ENCODE measurements at places on chromosomes 7 and 10.

DNA sequence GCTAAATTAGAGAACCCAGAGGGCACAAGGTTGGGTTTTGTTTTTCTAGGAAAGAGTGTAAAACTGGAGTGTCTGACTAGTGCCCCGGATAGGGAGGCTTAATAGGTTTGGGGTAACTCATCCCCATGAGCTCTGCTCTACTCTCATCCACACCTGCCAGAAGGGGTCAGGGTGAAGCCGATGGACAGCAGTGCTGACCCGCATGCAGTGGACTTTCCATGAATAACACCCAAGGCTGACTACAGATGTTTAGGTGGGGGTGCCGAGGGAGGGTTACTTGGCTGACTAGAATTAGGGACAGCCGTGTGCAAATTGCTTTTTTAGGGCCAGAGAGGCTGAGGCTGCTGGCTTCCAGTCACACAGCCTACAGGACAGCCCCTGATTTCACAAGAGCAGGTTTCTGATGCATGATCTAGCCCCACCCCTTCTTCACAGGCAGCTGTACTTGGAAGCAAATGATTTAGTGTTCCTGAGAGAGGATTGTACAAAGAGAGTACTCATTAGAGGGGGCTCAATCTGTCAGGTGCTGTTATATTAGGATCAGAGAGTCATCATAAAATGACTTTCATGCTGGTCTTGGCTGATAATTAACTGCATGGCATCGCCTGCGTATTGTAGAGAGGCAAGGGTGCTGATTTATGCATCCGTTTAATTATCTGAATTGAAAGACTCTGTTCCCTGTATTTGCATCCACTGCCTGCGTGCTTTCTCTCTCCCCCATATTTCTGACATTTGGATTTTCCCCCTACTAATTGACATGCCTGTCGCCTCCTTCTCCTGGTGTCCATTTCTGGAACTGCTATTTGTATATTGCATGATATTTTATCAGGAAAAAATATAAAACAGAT lies 9.5 kb downstream of the INHBA start:
- DNase-seq, result no peak

DNA sequence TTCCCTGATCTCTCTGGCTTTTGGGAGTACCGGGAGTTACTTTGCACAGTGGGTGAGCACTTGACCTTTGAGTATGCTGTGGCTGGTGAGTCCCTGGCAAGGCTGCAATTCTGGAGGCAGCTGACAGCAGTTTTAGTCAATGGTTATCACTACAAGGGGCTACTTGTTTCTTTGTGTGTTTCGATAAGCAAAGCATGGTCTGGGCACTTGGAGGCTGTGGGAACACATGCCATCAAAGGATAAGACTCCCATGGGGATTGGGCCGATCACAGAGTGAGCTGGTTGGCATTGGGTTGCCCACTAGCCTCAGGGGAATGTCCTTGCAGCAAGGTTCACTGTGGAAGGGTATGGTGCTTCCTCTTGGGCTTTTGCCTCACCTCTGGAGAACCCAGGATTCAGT lies 208.2 kb downstream of the SNX13 start:
- no peak for DNase-seq

- peak; percentile 56 for DNase-seq
Measured at GRCh38 chr10:42866115-42866995, 83.8 kb downstream of the BMS1 start.

DNA sequence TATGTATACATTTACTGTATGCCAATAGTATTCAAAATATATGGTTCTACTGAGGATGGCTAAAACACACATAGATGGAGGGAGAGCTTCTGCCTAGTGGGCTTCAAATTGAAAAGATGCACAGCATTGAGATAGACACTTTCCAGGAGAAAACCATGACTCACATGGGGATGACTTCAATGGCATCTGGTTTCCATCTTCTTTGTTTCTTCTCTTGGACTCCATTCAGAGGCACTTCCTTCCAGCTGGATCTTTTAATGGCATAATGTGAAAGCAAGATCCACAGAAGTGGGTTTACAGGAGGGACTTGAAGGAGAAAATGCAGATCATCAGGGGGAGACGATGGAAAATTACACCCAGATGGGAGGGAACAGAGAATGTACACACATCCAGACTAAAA lies 84.9 kb downstream of the ZNF365 start:
- DNase-seq, result no peak

DNA sequence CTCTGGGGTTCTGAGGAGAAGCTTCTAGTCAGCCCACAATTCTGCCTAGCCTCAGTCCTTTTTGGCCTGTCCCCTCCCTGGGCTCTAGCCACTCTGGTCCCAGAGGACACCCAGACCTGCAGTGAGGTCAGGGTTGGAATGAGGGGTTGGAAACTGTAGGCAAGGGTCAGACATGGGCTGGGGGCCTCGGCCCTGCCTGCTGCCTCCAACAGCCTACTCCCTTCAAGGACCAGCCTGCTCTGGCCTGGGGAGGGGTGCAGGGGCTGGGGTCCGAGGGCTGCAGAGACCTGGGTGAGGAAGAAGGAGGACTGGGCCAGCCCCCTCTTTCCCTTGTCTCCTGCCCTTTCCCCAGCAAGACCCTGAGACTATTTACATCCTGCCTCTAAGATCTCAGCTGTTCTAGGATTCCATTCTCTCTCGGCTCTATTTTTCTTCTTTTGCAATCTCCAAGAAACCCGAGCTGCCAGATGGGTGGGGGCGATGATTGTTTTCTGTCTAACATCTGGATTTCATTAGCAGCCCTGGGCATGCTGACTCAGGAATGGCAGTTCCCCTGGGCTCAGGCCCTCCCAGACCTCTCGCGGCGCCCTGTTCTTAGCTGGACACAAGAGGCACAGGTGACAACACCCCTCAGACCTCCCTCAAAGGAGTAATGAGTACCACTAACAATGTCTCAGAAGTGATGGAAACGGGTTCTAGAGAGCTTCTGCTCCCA lies 23.1 kb downstream of the ZCCHC24 start:
- no peak for DNase-seq

DNA sequence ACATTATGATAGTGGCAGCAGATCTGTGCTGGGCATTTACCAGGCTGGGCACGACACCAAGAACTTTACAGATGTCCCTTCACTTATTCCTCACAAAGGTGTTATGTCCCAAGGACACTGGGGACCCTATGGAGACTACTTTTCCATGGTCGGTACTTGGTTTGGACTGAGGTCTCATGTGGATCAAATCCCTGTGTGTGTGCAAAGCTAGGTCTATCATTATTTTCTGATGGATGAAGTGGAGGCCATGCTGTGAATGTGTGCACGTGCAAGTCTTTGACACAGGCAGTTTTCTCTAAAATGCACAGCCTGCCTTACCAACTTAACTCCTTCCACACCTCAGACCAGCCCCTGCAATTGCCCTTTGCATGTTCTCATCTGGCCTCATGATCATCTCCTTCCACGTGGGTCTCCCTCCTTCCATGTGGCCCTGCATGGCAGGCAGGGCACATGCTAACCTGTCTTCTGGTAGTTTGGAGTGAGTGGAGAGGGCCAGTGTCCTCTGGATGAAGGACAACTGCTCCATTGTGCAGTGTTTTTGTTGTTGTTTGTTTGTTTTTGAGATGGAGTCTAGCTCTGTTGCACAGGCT lies 16.0 kb upstream of the ZNF273 start:
- no peak for DNase-seq

GRCh38 chr10:132593900-132594876 lies 56.6 kb downstream of the INPP5A start:
- no peak for DNase-seq

DNA sequence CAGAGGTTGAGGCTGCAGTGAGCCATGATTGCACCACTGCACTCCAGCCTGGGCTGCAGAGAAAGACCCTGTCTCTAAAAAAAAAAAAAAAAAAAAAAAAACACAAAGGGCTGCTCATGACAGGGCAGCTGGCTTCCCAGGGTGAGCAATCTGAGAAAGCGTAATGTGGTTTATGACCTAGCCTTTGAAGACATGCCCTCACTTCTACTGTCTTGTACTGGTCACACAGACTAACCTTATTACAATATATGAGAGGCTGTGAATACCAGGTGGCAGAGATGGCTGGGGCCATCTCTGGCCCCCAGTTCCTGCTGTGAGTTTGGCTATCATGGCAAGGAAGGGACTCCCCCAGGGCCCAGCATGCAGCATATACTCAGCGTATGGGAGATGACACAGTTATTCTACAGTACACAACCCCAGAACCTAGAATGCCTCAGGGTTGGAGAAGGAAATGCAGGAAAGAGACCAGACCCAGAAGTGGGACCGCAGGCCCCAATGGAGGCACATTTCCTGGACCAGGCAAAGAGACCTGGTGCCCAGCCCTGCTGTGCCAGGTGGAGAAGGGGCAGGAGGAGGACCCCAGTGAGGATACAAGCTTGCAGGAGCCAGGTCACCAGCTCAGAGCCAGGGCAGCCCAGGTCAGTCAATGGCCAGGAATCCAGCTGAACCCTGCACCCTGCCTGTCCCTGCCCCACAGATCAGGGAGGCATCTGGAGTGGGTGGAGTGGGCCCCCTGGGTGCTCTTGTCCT lies 26.3 kb downstream of the NPTX2 start:
- no peak for DNase-seq

GRCh38 chr7:132276234-132276630 lies 300.0 kb downstream of the PLXNA4 start:
- DNase-seq, result no peak

- DNase-seq, result no peak
Measured at GRCh38 chr7:45921699-45922519, 837 bp upstream of the IGFBP3 start.

DNA sequence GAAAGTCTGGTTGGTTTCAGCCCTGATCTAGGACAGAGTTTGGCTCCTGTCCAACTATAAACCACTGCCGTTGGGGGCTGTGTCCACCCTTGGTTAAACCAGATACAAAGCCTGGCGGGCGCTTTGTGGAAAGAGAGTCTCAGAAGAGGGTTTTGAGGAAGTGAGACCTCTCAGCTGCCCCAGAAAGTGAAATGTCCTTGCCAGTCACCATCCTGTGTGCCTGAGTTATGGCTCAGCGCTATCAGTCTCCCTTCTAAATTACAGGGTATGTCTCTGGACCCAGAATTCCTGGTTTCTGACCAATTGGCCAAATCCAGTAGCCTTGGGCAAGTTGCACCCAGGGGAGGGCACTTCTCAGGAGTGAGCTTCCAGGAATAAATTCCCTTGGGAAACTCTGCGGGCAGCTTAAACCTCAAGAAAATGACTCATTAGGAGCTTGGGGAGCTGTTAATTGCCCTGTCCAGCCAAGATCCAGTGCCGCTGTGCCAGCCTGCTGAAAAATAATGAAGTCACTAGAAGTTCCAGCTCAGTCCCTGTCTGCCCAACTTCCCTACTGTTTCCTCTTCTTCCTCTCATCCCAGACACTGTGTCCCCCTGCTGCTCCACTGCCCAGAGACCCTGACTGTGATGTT lies 66.7 kb upstream of the PDZD8 start:
- DNase-seq, result no peak

DNA sequence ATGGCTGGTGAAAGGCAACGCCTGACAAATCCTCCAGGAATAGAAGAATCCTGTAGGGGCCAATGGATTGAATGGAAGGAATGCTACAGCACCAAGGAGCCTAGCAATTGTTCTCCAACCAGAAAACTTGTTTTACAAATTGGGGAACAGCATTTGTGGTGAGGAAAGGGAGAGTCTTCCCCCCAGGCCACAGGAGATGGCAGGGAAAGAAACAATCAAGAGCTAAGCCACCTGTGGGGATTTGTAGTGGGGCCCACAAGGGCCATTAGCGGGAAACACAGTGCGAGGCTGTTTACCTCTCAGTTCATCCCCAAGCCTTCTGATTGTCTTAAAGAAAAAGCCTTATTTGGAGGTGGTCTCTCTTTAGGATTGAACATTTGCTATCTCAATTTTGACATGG lies 48.5 kb upstream of the KCNMA1 start:
- no peak for DNase-seq

DNA sequence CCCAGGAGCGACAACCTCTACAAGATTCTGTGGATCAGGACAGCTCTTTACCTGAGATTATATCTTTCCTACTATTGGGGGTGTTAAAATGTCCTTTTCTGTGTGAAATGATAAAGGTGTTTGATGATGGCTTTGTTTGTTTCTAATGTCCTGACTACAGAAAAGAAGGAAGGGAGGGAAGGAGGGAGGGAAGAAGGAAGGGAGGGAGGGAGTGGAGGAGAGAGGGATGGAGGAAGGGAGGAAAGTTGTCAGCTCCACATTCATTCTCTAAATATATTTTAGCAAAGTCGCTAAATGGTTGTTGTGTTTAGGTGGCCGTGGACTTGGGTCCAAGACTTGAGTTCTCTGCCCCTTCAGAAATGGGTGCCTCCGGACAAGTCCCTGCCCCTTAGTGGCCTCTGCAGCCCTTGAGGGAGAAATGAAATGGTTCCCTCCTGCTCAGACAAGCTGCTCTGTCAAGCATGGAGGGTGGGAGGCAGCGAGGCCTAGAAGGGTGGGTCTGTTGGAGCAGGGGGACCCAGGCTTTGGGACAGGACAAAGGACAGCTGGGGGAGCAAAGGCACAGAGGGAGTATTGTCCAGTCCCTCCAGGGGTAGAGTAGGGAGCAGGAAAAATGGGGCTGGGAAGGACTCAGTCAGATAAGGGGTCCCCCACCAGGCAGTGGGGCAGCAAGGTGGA lies 4.4 kb downstream of the RGS10 start:
- DNase-seq, result no peak

DNA sequence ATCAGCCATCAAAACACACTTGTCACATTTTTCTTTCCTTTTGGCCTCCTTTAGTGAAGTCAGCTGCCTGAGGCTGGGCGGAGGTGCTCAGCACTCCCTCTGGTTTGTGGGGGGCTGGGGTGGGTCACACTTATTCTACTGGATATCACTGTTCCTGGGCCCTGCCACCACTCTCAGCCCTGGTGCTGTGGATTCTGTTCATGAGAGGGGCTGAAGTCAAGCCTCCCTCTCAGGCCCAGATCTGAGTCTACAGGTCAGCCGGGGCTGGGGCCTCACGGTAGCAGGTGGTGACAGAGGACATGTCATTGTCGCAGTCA lies 180.8 kb upstream of the TNS3 start:
- no peak for DNase-seq

- DNase-seq, result no peak
Measured at GRCh38 chr10:14438057-14438456, 107.3 kb upstream of the FRMD4A start.

DNA sequence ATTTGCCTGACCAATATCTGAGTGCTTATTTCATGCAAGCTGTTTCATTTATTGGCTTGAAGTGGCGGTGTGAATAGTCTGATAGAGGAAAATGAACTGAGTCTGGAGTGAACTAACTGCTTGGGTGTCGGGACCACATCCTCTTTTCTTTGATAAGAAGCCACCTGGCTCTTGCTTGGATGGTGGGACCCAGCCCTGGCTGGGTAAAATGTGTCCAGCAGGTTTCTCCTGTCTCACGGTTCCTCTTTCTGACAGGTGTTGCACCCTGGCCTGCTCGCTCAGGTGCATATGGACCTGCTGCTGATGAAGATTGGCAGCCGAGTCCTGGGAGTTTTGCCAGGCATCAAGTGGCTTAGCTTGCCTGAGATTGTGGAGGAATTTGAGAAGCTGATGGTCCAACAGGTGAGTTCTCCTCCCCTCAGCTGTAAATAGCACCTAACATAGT lies 1.6 kb downstream of the ADCK2 start:
- DNase-seq, result no peak

GRCh38 chr10:17113889-17114540 lies 15.6 kb downstream of the CUBN start:
- DNase-seq, result no peak

GRCh38 chr7:111711426-111712065 lies 149.3 kb upstream of the IMMP2L start:
- no peak for DNase-seq

- no peak for DNase-seq
Measured at GRCh38 chr7:109836016-109836415, 1254.9 kb upstream of the LRRN3 start.

GRCh38 chr7:2510909-2511768 lies 8.4 kb upstream of the LFNG start:
- DNase-seq, result peak; percentile 68
